ENCODE measurements at places on chromosomes 16 and 17.

DNA sequence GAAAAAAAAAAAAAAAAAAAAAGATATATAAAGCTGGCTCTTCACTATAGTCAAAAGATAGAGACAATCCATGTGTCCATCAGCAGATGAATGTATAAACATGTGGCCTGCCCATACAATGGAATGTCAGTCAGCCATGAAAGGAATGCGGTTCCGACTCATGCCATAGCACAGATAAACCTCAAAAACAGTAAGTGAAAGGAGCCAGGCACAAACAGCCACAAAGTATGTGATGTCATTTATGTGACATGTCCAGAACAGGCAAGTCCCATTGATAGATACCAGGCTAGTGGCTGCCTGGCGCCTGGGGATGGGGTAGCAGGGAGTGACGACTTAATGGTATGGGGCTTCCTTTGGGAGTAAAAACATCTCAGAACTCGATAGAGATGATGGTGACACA is 155.7 kb downstream of the CMIP start:
- no peak for DNase-seq

DNA sequence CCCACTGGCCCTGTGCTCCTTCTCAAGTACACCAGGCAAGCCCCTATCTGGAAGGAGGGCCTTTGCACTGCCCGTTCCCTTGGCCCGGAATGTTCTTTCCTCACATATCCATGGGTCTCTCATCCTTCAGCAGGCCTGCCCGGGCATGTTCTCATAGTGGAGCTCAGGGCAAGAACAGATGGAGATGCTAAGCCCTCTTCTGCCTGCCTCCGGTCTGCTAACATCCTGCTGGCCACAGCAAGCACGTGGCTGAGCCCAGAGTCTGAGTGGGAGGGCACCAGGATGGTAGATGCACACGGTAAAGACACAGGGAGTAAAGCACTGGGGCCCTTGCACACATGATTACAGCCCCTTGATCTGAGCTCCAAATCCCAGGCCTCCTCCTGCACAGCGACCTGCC is 19.8 kb upstream of the ANKRD40CL start:
- DNase-seq: no peak

DNA sequence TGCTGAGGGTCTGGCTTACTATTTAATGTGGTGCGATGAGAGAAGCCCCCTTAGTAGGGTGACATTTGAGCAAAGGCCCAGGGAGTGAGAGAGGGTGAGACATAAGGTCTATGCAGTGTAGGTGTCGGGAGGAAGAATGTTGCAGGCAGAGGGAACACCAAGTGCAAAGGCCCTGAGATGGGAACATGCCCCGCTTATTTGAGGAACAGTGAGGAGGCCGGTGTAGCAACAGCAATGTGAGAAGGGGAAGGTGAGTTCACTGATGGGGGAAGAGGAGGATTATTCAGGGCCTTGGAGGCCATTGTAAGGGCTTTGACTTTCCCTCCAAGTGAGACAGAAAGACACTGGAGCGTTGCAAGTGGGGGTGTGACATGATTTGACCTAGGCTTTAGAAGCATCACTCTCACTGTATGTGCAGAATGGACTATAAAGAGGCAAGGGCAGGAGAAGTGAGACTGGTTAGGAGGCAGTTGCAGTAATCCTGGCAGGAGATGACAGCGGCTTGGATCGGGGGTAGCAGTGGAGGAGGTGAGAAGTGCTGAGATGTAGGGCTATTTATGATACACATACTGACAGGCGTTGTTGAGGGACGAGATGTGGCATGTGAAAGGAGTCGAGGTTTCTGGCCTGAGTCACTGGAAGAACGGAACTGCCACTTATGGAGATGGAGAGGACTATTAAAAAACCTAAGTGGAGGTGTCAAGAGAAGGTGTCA is 145.3 kb downstream of the SPECC1 start:
- DNase-seq: no peak

DNA sequence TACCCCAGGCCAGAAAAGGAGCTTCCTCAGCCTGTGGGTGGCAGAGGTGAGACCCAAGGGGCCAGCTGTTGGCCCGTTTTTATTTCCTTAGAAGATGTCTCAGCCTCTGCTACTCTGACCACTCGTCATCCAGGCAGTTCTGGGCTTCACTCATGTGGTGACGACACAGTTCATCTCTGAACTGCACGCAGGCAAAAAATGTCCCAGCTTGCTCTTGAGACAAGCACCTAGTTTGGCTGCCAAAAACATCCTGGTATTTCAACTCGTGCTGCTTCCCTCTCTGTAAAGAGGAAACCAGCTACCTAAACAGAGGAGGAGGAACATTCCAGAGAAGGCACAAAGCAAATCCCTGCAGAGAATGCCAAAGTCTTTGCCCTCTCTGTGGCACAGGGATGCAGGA is 125.7 kb downstream of the XYLT1 start:
- no peak for DNase-seq

DNA sequence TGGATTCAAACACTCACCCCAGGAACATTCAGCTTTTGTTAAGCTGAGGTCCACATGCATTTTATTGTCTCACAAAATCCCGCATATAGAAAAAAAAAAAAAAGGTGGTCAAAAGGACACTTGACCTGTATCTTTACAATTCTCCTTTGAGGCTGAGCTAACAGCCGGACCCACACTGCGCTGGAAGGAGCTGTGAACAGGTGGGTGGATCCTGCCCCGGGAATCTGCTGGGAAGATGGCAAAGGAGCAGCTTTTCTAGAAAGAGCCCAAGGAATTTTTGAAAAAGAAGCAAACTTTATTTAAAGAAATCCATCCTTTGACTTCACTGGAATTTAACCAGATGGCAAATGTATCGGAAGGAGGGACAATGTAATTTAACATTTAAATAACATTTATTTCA is 108.1 kb downstream of the ADCY9 start:
- DNase-seq: no peak

DNA sequence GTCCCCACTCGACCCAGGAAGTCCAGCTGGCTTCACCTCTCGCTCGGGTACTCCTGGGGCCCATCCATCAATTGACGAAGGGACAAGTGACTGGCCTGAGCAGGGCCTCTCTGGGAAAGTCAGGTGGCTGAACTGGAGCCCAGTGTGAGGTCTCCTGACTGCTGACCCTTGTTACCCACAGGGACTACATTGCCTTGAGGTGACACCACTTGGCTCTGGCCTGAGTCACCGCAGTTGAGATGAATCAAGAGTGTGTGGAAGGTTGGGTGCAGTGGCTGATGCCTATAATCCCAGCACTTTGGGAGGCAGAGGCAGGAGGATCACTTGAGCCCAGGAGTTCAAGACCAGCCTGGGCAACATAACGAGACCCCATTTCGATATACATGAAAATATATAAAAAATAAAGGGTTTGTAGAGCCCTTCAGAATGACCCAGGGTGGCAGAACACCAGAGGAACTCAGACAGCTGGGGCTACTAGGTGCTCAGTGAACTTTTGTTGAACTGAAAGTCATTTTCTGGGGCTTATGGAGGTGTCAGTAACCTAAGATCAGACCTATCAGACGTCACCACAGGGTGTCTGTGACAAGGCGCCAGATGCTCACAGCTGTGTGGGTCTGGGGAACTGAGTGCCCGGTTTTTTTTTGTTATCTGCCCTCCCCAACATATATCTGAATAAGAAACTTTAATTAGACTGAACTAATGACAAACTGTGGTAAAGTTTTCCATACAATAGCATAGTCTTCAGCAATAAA is 14.8 kb upstream of the ZFP90 start:
- no peak for DNase-seq

- DNase-seq: no peak
Observed at GRCh38 chr17:65109990-65110680, 27.0 kb upstream of the RGS9 start.

DNA sequence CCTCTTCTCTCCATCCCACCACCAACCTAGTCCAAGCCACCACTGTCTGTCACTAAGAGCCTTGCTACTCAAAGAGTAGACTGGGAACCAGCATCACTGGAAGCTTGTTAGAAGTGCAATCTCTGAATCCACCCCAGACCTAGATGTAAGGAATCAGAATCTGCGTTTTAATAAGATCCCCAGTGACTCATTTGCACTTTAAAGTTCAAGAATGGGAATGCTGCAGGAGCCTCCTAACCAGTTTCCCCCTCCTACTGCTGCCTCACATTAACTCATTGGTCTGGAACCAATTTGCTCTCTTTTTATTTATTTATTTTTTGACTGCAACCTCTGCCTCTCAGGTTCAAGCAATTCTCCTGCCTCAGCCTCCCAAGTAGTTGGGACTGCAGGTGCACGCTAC is 19.8 kb upstream of the LYRM9 start:
- DNase-seq: no peak

DNA sequence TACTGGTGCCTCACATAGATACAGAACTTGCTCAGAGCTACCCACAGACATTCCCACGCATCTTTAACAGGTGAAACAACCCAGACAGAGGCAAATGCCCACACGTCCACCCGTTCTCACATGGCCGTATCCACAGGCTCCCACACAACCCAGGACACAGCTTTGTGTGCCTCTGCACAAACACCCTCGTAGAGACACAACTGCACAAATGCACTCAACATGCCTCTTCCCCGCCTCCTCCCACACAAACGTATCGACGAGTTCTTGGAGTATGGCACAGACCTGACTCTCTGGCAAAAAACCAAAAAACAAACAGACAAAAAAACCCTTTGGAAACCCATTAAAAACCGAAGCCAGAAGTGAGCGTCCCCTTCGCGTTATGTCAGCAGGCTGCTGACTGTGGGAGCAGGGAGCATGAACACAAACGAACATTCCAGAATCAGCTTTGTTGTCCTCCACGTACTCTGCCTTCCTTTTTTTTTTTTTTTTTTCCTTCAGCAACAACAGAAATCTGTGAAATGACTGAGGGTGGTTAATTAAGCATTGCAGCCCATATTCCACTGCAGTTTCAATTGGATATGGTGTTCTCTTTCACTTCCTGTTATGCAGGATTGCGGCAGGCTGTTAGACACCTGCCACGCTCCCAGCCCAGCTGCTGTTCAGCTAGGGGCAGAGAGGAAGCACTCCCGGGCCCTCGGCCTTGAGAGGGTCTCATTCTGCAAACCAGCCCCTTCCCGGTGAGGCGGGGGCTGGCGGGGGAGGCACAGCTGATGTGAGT is 313.7 kb downstream of the MAF start:
- DNase-seq: no peak

DNA sequence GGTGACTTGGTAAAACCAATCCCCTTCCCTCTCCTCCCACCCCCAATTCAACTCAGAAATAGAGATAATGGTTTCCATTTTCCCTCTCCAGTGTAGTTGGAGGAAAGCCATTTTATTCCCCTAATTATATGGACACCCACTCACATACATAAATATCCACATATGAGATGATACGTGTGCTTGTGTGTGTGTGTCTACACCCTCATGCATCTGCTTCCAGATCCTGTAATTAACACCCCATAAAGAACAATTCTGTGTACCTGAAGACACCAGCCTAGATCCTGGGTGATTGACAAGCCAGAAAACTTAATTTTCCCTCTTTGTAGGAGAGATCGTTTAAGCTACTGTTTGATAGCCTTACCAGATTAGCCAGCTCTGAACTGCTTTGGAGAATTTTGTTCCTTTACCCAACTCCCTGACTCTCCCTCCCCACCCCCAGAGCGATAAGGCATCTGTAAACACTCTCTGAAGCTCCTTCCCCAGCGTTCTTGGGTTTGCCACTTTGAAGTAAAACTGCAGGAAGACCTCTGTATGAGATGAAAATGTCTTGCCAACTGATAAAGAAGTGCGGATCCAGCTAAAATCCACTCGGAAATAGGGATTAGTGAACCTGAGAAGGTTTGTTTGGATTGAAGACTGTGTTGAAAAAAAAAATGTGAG is 175.7 kb downstream of the RGS9 start:
- no peak for DNase-seq

DNA sequence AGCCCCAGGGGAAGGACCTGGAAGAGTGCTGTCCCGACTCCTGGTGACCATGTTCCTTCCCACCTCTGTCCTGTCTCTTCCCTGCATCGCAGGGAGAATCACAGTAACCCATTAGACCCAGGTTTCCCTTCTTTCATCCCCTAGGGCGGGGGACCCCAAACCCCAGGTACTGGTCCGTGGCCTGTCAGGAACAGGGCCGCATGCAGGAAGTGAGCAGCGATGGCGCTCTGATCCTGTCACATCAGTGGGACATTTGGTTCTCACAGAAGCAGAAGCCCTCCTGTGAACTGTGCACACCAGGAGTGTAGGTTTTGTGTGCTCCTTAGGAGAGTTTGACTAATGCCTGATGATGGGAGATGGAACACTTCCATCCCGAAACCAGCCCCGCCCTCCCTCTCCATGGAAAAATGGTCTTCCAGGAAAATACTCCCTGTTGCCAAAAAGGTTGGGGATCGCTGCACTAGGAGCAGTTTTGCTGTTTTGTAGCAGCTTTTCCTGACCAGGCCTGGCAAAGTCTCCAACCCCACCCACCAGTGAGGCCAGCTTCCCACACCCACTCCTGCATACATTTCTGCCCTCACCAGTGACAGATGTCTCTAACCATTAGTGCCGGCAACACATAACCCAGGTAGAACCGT is 10.5 kb downstream of the MNT start:
- no peak for DNase-seq

- DNase-seq: no peak
Observed at GRCh38 chr17:77741109-77741508, 217.4 kb upstream of the TNRC6C start.

DNA sequence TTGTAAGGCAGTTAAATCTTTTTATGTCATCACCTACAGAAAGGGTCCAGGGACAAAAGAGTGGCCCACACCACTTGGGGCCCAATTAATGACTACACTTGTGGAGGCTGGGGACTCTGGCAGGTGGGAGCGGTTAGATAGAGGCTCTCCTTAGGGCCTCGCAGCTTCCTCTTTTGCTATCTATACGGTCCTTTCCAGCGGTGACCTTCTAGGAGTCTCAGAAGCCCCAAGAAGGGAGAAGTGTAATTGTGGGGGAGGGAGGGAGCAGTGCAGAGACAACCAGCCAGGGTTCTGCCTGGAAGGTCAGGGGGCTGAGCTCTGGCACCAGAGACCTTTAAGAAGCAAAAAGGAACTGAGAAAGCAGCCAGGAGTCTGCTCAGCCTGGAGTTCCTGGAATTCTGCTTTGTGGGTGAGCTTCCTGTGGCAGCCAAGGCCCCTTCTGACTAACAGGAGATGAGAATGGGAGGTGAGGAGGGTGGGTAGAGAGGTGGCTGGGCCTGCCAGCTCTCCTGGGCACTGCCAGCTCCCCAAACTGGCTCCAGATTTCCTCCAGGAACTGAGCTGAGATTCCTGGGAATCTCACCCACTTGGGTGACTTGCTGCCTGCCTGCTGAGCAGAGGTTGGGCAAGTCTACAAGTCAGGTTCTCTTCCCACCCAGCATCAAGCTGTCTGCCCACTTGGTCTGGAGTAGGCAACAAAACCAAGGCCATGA is 16.3 kb upstream of the MAP3K14 start:
- no peak for DNase-seq

GRCh38 chr17:49992933-49993422 is 2.0 kb downstream of the DLX3 start:
- no peak for DNase-seq

DNA sequence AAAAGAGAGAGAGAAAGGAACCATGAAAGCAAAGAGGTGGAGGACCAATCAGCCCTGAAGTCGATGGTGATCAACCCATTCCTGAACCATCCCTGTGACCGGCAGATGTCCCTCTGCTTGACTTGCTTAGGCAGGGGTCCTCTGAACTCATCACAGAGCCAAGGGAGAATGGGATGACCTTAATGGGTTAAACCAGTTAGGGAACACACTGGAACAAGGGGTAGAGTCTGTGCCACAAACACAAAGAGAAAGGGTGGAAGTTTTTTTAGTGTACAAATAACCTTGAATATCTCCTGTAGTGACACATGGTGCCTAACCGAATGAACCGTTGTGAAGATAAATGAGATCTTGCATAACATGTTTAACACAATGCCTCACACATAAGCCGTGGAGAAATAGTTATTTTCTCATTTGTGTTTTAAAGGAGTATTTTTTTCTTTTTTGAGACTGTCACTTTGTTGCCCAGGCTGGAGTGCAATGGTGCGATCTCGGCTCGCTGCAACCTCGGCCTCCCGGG is 11.2 kb downstream of the NAA60 start:
- DNase-seq: no peak
